Activated CD4-positive, alpha-beta T cell treated with anti-CD3 and anti-CD28 coated beads, Interleukin-2, amount 50 U/mL, for 16 hours (primary cell): ENCODE measurements at places on chromosomes 7 and 10.
A peak's percentile ranks its signal among the peaks of the same experiment; 100 is the strongest.

DNA sequence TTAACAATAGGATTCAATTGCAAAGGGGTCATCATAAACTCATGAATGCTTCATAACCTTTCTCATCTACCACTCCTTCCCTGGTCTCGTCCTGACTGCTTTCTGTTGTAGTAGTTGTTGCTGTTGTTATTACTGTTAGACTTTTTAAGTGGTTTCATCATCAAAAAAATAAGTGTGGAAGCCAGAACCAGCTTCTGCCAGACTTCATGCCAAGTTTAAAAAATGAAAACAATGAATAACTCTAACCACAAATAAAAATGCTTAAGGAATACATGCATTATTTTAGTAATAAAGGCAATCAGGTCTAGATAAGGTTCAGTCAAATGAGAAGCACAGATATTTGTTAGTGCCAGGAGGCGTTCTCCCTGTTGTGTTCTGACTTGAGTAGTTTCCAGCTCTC is 85.4 kb downstream of the PCLO start:
- no peak for DNase-seq

GRCh38 chr7:74343281-74344131 is 54.3 kb downstream of the CLIP2 start:
- DNase-seq = peak; percentile 28

DNA sequence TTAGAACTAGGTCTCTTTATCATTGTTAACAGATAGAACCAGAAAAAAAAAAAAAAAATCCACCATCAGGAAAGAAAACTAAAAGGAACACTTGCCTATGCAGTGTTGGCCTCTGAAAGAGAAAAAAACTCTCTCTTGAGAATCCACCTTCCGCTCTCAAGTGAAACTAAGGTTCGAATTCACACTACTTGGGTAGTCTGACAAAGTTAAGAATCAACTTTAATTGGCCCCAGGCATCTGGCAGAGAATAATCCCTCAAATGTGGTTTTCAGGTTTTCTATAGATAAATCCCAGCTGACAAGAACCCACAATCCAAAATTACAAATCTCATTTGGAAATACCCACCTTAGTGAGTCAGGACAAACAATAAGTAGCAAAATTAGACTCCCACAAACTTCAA is 199.7 kb upstream of the LRRN3 start:
- no peak for DNase-seq

DNA sequence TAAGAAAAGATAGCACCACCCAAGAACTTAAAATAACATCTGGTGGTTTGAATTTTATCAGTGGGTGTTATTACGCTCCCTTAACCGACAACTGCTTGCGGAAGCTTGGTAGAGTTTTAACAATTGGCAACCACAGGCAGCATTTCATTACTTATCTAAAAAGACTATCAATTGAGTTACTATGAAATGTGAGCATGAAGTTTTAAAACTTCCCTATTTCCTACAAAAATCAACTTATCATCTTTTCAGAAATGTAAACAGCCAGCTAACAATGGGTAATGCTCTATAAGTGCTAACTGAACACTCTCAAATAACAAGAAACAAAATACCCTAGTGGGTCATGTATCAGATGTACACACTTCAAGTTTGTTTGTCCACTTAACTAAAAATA is 68.8 kb downstream of the OSBPL3 start:
- peak; percentile 69 for DNase-seq

- DNase-seq = no peak
Measured at GRCh38 chr7:50591480-50592438, 26.6 kb upstream of the DDC start.

- no peak for DNase-seq
Measured at GRCh38 chr7:14048889-14049288, 59.4 kb upstream of the ETV1 start.

GRCh38 chr10:101694674-101695403 is at the start of gene FBXW4:
Gene FBXW4 (minus strand): TSS chr10:101695170. CDS start chr10:101695105, 65 bp downstream.
- peak; percentile 66 for DNase-seq

DNA sequence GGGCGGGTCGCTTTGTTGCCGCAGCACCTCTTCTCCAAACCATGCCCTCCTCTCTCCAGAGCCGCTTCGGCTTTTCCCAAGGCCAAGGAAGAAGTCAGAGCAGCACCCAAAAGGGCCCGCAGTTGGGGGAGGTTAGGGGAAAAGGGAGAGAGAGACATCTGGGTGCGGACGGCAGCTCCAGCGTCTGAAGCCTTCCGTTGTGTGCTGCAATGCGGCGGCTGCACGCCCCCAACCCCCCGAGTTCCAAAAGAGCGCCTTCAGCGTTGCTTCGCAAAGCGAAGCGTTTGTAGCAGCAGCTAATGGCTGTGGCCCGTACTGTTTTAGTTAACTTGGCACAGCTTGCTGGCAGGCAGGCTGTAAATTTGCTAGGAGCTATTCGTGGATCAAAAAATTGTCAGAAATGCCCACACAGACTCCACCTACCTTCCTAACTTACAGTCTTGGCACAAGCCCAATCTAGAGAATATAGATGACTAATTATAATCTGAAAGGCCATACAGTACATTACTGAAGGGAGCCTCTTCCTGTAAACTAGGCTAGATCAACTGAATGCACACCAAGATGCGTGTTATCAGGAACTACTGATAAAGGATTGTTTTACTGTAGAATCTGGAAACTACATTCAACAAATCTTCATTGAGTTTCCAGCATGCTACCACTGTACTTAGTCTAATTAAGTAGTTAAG is 1.1 kb upstream of the KBTBD2 start:
- peak; percentile 68 for DNase-seq

GRCh38 chr7:141701489-141702046 is 398 bp downstream of the DENND11 start:
- DNase-seq = peak; percentile 68

DNA sequence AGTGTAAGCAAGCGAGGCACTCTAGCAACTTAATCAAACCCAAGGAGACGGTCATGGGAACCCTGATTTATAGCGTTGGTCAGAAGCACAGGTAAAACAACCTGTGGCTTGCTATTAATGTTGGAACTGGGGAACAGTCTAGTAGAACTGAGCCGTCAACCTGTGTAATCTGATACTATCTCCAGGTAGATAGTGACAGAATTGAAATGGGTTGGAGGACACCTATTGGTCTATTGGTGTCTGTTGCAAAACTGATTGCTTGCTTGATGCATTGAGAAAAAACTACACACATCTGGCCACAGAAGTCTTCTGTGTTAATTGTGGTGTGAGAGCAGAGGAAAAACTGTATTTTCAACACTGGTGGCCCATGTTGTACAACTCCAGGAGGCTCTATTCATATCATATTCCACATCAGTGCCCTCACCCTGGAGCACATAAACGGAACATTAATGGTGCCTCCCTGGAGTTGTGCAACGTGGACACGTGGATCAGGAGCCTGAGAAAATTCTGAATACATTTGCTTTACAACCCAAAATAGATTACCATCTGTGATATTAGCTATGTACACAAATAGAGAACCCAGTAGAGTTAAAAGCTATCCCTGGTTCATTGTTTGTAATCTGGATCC is 112.2 kb downstream of the MYO3A start:
- DNase-seq = no peak

DNA sequence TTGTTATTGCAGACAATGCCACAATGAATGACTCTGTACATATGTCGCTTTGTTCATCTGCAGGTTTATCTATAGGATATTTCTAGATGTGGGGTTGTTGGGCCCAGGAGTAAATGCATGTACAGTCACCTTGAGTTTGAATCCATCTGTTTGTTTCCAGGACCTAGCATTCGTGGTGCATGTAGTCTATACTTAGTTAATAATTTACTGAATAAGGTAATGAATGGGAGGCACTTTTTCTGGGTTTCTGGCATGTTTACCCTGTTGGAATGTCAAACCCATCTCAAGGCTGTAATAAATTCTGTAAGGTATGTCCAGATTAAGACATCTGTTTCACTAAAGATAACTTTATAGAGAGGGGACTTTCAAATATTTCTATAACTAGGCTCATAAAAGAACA is 23.5 kb downstream of the HECTD2 start:
- DNase-seq = no peak

- DNase-seq = no peak
Measured at GRCh38 chr7:144997512-144997911, 161.7 kb upstream of the TPK1 start.

DNA sequence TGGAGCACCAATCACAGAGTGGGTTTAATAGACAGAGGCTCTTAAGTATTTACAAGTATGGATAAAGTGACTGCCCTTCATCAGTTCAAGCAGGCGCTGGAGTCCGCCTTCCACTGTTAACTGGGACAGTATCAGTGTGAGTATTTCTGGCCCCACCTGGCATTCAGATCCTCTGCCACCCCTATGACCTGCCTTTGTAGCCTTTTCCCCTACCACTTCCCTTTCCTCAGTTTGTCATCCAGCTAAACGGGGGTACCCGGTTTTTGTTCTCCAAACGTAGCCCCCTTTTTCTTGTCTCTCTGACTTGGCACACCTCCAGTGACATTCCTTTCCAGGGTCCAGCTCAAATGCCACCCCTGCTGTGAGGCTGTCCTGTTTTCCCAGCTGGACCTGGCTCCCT is 134.4 kb downstream of the SNX10 start:
- no peak for DNase-seq

DNA sequence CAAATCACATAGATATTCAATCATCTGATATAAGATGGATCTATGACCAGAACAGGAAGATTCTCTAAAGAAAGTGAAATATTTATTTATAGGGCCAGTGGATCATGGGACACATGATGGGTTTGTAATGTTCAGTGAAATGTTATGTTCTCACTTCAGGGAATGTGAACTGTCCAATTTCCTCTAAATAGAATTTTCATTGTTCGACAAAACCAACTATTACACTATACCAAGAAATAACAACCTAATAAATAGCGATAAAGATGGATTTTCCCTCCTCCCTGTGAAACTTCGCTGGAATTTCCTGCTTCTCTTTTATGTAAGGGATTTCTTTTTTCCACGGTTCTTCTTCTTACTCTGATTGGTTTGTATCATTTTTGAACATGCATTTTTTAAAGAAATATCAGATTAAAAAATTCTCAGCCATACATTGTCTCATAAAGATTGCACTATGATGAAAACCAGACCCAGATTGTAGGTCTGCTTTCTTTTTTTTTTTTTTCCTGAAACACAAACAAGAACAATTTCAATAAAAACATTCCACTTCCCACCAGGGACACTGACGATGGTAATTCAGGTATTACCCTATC is 139.8 kb upstream of the ZEB1 start:
- no peak for DNase-seq

DNA sequence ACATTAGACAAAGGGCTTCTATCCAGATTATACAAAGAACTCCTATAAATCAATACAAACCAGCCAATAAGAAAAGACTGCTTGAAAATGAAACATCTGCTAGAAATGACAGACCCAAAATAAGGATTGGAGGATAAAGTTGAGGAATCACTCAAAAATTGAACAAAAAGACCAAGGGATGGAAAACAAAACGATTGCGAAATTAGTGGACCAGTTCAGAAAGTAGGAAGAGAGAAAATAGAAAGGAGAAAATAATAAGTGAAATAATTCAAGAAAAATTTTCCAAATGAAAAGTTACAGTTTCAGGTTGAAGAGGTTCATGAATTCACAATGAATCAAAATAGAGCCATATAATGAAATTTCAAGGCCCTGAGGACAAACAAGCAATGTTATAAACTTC is 115.8 kb upstream of the CTBP2 start:
- DNase-seq = no peak

DNA sequence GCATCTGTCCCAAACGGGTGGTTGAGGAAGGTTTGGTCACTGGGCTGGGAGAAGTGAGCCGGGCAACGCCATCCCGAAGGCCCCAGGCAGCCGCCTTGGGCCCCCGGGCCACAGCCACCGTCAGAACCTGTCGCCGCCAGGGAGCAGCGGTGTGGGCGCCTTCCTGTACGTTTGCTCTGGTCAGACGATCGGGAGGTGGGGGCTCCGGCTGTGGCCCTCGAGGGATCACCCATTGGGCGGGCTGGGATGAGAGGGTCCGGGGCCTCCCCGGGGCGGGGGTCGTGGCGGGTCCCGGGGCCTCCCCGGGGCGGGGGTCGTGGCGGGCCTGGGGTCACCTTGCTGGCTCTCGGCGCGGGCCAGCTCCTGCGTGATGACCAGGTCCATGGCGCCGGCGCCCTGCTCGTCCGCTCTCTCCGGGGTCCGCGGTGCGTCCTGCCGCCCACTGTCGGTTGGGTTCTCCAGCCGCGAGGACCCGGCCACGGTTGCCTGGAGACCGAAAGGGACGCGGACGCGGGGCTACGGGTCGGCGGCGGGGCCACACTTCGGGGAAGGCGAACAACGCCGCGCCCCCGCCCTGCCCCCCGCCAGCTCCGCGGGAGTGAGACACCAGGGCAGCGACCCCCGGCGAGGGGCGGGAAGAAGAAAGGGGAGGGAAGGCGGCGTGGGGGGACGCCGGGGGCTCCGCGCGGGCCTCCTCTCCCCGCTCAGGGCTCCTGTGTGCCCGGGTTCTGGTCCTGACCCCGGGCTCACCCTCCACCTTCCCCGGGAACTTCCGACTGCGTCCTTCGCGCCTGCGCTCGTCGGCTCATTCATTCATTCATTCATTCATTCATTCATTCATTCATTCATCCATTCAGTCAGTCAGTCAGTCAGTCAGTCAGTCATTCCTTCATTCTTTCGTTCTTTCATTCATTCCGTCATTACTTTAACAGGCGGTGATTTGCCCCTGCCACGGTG is at the start of gene CFAP46:
Gene CFAP46, minus strand, starts transcription at position 470 of the 957 bp plus-strand sequence. Its CDS starts 86 bp downstream, at position 384.
- no peak for DNase-seq

GRCh38 chr7:135977007-135977741 is at the start of gene MTPN:
Gene MTPN (minus strand): TSS chr7:135977359. CDS start chr7:135977100, 259 bp downstream.
- peak; percentile 100 for DNase-seq

DNA sequence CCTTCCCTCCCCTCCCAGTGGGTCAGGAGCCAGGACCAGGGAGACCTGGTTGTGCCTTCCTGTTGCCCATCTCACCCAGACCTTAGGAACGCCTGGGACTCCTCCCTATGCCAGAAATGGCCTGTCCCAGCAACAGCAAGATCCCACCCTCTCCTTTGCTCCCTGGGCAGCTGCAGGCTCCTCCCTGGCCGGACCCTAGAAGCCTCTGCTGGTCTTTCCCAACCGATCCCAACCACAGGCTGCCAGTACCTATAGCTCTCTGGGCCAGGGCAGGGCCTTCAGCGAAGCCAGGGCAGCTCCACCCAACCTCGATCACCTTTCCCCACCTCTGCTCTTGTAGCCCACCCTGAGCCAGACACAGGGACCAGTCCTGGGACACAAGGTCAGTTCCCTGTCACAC is 21.9 kb downstream of the LDB3 start:
- DNase-seq = no peak

DNA sequence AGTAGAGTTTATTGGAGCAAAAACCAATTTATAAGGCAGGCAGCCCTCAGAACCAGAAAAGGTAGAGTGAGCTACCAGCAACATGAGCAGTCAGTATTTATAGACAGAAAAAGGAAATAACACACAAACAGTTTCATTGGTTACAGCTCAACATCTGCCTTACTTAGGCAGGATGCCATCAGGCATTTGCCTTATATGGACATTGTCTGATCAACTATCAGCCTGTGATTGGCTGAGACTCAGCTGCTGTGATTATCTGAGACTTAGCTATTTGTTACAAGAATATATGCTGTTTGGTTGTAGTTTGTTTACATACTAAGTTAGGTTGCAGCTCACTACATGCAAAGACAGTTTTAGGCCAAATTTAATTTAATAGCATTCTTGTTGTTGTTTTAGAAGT is 60.4 kb upstream of the CDK1 start:
- DNase-seq = no peak
